ENCODE measurements at places on chromosomes 11 and 22.

DNA sequence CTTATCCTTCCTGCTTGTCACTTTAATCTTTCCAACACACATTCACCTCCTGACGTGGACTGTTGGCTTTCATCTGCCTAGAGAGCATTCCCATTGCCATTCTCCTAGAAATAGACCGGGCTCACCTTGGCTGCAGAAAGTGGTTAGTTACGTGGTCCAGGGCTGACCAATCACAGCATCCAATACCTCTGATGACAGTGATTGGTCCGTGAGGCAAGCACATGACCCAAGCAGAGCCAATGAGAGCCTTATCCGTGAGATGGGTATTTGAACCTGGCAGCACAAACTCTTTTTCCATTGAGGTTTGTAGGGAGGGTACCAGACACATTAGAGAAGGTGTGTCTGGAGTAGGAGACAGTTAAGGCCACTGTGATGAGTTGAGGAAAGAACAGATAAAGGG, 85.8 kb downstream of the MIAT start:
- no peak for DNase-seq

DNA sequence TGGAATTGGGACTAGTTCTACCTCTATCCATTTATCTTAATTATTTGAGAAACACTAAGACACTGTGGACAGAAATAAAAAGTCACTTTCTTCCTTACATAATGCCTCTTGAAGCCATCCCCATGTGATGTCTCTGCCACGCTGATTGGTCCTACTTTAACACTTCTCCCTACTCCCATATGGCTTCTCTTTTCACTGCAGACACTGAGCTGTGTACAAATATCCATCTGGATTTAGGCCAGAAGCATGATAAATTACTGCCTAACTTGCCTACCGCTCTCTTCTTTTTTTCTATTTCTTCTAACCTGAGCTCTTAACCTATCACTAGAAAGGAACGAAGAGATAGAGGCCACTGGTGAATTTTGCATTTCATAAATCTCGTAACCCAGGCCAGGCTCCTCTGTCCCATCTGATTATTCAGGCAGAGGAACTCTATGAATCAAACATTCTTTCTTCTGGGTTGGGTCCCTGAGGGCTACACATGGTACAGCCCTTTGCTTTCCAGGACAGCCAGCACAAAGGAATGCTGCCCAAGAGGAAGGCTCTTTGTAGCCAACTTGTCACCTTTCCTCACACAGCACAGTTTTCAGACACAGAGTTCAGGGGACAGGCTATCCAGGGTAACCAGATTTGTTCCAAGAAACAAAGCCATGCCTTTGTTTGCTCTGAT, 878.5 kb upstream of the LRRC4C start:
- DNase-seq = no peak

GRCh38 chr22:22571862-22572261, 12.8 kb upstream of the PRAME start:
- no peak for DNase-seq

- DNase-seq = peak; percentile 38
Observed at GRCh38 chr22:30861131-30861530, 107.4 kb downstream of the MORC2 start.

- peak; percentile 87 for DNase-seq
Observed at GRCh38 chr11:128451652-128452470, 135.5 kb downstream of the ETS1 start.

DNA sequence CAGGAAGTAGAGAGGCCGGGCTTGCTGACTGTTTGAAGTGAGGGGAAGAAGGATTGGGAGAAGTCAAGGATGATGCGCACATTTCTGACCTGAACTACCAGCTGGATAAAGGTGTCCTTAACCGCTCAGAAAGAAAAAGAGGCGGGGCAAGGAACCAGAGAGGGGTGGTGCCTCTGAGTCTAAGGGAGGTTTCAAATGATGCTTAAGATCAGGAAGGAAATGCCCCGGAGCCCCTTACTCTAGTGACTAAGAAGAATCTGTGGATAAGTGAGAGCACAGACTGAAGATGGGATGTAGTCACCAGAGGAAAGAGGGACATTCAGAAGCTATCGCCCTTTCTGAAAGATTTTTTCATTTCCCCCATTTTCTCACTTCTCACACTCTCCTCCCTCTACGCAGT, 12.7 kb downstream of the DCHS1 start:
- DNase-seq = no peak

DNA sequence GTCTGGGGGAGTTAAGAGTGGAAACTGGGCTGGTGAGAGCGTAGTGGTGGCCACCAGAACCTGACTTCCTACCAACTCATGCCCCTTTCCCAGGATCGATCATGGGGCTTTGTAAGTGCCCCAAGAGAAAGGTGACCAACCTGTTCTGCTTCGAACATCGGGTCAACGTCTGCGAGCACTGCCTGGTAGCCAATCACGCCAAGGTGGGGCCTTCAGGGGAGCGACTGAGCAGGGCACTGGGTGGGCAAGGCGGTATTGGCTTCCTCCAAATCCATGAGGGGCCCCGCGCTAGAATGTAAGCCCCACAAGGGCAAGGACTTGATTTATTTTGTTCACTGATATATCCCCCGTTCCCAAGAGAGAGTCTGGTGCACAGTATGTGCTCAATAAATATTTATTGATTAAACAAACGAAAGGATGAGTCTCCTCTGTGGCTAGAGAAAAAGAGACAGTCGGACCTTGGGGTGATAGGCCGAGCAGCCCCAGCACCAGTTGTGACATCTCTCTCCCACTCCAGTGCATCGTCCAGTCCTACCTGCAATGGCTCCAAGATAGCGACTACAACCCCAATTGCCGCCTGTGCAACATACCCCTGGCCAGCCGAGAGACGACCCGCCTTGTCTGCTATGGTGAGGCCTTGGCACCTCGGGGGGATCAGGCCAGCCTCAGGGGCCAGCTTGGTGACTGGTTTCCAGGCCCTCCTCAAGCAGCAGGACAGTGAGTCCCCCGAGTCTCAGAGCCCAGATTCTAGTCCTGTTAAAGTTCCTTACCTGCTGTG, 765 bp downstream of the ZFPL1 start:
- no peak for DNase-seq

GRCh38 chr22:32574958-32575910, 100.6 kb downstream of the FBXO7 start:
- no peak for DNase-seq

DNA sequence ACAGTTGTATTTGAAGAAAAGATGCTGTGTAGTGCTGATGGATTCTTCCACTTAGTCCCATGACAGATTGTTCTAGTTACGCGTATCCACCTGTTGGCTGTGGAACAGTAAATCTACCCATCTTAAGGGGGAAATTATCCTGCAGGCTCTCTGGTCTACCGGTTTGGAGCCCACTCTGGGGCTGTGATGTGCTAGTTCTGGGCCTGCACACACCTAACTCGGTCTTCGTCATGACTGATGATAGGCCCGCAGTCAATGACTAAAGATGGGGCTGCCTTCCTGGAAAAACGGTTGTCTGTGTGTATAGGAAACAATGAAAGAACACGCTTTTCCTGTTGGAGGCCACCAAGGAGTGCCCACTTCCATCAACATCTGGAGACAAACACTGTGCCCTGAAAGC, 6.2 kb upstream of the RBM4B start:
- peak; percentile 32 for DNase-seq

- DNase-seq = no peak
Observed at GRCh38 chr11:73359930-73360742, 16.1 kb upstream of the RELT start.

GRCh38 chr11:64627371-64627770, 36.4 kb downstream of the SLC22A12 start:
- no peak for DNase-seq

- DNase-seq = peak; percentile 84
Observed at GRCh38 chr22:26656891-26657851, at the start of gene MIAT. Gene MIAT (plus strand): TSS chr22:26657588.

DNA sequence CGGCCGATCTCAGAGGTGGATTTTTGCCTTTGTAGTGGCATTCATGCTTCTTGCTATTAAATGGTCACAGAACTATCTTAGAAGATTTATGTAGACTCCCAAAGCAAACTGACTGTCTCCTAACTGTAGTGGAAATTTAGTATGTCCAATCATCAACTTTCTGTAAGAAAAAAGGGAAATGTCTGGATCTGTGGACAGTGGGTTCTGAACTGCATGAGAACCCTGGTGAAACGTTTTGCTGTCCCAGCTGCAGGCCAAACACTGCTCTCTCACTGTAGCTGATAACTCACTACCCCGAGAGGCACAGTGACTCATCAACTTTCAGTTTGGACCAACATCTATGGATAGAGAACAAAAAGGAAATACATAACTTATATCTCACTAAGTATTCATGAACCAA, 387.1 kb downstream of the SOX6 start:
- DNase-seq = no peak
